Activated naive CD4-positive, alpha-beta T cell treated with anti-CD3 and anti-CD28 coated beads for 36 hours (primary cell): ENCODE measurements at places on chromosomes 6 and 20.

DNA sequence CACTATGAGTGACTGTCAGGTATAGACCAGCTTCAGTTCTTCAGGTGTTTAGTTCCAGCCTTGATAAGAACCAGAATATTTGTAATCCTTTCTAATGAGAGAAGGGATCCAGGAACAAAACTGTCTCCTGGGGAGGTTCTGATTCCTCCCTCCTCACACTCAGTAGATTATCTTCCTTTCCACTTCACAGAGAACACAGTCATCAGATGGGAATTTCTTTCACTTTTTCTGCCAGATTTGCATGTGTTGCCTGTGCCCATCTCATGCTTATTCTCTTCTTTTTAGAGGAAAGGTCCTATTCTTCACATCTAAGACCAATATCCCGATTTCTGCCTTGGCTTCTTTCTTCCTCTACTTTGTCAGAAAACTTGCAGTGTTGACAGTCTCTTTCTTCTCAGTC is 50.8 kb downstream of the CD109 start:
- DNase-seq: no peak

GRCh38 chr20:57654998-57655808 is 35.0 kb upstream of the ZBP1 start:
- no peak for DNase-seq

- DNase-seq: peak; percentile 38
Observed at GRCh38 chr6:169725125-169726048, 1.1 kb upstream of the PHF10 start.

DNA sequence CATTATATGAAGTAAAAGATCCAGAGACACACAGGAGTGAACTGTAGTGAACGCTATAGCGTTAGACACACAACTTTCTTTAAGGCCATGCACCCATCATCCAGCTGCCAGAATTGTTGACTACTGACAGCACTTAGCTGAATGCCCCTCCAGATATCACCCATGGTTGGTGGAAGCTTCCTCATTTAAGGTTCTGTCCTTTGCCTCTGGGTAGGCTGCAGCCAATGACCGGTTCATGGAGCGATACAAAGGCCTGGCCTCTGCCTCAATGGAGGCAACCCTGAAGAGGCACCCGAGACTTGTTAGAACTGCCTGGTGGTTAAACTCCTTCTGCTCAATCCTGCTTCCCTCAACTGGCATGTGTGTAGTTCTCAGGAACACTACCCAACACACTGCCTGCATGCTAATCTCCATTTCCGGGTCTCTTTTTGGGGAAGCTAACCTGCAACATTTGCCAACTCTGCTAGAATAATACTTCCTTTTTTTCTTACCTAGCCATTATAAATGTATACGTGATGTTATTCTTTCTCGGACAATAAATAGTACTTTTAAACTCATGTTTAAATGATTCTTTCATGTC is 49.8 kb upstream of the THEMIS start:
- no peak for DNase-seq

DNA sequence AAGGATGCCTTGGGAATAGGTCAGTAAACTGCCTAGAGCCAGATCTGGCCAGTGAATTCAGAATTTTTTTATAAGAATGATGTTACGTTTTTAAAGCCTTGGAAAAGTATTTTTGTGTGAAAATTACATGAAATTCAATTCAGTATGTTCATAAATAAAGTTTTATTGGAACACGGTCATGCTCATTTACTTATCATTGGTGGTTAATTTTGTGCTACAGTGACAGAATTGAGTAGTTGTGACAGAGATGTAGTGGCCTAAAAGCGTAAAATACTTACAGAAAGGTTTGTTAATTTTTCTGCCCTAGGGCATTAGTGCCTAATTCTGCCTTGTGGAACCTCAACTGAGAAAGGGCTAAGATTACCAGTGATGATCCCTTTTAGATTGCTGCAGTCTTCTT is 28.2 kb downstream of the ZFAND3 start:
- DNase-seq: no peak
